ENCODE measurements at places on chromosomes 5 and 9. TPM values are rescaled to one million over a fixed set of nuclear protein-coding genes. Genes with fewer than 3 reads are reported as not detected.

IQGAP2 gene
- 62.3 TPM for polyA plus RNA-seq

NOXA1 gene
- polyA plus RNA-seq, result 4.3 TPM

C9orf57 gene
- polyA plus RNA-seq, result not detected

TMEM232 gene
- 7.1 TPM for polyA plus RNA-seq

TTC16 gene
- polyA plus RNA-seq, result 0.24 TPM

SUB1 gene
- 314 TPM for polyA plus RNA-seq

GCNT4 gene
- 18.3 TPM for polyA plus RNA-seq

SPATA31E1 gene
- not detected for polyA plus RNA-seq

RRAGA gene
- 116 TPM for polyA plus RNA-seq

DNA sequence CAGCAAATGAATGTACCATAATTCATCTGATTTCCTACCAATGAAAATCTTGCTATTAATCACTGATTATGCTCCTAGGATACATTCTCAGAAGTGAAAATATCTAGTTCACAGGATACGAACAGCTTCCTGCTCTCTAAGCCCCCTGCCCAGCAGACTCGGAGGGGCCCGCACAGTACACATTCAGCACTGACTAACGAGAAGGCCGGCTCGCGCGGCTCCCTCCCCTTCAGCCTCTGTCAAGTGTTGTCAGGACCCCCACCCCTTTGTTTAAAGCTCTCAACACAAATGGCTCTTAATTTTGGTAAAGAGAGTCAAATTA is 82.0 kb downstream of the PRRT1B start:
- no peak for DNase-seq

DNA sequence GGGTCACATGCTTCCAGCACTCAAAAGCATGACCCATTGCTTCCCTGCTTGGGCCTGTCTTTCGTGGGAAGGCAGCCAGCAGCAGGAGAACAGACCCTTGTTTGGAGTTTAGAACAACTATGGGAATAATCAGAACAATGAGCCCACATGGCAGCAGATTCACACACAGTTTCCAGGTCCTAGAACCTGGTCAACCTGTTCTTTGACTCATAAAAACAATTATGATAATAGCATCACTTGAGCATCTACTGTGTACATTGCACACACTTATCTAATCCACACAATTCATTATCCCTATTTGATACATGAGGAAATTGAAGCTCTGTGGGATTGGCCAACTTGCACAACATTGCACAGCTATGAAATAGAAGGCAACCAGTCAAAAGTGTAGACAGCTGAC is 41.7 kb downstream of the KLF4 start:
- no peak for DNase-seq

GRCh38 chr9:70389621-70390266 is 24.7 kb downstream of the KLF9 start:
- DNase-seq, result no peak

- DNase-seq, result no peak
Observed at GRCh38 chr9:116604251-116604650, 82.9 kb upstream of the TRIM32 start.

DNA sequence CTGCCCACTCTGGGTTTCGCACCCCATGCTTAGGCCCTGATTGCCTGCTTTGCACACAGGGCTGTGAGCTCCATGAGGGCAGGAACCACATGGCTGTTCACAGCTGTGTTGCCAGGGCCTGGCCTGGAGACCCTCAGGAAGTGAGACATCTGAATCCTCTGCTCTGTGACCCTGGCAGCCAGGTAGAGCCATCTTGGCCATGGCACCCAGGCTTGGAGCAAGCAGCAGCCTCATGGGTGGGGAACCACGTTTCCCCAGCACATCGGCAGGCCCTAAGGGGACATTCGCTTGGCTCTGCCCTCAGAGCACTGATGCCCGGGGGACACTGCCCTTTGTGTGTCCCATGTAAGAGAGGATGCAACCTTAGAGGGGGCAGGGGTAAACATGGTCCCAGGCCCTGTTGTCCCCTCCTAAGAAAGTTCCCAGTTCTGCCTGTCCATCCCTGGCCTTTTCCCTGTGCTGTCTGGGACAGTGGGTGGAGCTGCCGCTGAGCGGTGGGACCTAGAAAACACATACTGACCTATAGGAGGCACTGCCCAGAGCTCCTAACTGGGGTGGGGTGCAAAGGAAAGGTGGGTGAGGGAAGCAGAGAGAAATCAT is 144.1 kb upstream of the IER5L start:
- no peak for DNase-seq

DNA sequence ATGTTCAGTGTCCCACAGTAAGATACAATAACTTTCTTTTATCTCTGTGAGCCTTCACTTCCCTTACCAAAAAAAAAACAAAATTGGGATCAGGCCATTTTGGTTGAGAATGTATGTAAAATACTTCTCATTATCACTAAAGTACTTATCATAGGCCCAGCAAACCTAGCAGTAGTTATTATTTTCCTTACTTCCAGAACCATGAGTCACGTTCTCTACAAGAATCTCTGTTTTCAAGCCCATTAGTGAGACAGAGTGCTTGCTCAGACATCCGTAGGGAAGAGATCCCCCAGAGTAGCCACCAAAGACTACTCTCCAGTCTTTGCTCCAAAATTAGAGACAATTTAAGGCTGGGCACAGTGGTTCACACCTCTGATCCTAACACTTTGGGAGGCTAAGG is 103.9 kb upstream of the NR5A1 start:
- no peak for DNase-seq

GRCh38 chr9:108436448-108436847 is 419.3 kb downstream of the ACTL7B start:
- DNase-seq, result no peak

DNA sequence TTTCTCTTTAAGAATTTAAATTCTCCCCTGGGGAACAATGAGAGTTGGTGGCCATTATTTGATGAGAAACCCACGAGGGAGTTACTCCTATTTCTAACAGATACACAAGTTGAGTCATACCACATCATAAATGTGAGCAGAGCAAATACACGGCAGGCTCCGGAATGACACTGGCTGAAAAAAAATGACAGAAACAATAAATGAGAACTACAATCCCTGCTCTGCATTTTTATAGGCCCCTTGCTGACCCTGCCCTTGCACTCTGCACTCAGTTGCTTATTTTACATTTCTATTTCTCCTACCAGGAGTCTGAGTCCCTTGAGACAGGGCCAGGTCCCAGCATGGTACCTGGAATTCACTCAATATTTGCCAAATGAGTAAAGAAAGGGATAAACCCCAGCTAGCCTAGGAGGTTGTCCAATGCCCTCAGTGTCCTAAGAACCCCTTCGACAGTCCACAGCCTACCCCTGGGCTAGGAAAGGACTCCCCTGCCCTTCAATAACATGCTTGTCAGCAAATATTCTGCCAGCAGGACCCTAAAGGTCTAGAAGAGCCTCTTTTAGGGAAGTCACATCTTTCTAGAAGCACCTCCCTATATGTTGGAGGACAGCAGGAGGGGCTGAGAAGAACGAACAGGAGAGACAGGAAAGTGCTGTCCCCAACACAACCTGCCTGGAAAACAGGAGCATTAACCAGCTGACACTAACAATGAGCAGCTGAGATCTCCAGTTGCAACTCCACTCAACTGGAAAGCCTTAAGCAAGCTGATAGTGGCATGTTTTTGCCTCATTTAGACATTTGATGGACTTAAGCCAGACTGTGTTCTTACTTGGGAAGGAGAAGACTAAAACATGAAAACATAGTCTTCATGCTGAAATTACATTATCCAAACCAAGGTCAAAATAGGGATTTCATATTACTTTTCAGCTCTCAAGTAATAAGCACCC is 191.2 kb downstream of the ACTL7B start:
- no peak for DNase-seq

- DNase-seq, result no peak
Observed at GRCh38 chr9:33024126-33024965, 727 bp upstream of the DNAJA1 start.

DNA sequence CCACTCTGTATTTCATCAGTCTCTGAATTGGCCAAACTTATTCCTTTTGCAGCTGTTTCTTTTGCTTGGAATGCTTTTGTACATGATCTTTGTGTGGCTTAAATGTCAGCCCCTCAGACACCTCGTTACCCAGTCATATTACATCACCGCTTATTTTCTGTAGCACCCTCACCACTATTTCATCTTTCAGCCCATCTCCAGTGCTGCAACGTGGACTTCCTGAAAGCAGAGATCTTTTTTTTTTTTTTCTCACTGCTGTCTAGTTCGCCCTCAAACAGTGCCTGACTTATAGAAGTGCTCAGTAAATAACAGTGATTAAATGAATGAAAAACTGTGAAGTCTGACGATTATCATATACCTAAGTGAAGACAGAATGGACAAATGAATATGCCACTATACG is 835 bp downstream of the SRA1 start:
- DNase-seq, result no peak

DNA sequence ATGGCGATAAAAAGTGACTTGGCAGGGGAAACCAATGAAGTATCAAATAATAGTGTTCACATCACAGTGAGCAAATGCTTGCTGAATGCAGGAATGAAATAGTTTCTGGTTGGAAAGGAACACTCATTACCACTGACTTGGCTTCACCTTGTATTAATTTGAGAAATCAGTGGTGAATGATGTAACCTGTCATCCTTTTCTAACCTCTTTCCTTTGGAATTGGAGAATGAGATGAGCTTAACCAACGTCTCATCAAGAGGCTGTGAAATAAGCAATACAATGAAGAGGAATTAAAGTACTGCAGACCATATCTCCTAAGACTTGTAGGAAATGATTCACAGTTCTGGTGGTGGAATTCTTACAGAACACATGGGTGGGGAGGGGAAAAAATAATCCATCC is 192.2 kb downstream of the DMAC1 start:
- DNase-seq, result no peak

GRCh38 chr5:142305211-142305610 is 19.6 kb downstream of the SPRY4 start:
- DNase-seq, result no peak

DNA sequence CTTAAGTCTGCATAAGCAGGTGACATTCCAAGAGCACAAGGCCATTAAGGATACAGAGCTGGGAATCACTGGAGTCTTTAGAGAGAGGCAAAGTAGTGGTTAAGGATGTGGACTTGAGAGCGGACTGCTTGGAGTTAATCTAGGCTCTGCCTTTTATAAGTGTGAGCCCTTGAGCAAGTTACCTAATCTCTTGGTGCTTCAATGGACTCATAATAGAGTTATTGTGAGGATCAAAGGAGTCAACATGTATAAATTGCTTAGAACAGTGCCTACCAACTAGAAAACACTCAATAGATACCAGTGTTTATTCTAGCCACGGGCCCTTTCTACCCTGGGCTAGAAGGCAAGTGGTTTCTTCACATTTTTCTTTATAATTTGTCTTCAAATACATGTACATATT is 819.4 kb downstream of the NR2F1-AS1 start:
- no peak for DNase-seq
